Left renal cortex interstitium (tissue), 4 donors: ENCODE measurements at places on chromosomes 3 and 15. TPM values are rescaled to one million over a fixed set of nuclear protein-coding genes. Genes with fewer than 3 reads are reported as not detected.

DNA sequence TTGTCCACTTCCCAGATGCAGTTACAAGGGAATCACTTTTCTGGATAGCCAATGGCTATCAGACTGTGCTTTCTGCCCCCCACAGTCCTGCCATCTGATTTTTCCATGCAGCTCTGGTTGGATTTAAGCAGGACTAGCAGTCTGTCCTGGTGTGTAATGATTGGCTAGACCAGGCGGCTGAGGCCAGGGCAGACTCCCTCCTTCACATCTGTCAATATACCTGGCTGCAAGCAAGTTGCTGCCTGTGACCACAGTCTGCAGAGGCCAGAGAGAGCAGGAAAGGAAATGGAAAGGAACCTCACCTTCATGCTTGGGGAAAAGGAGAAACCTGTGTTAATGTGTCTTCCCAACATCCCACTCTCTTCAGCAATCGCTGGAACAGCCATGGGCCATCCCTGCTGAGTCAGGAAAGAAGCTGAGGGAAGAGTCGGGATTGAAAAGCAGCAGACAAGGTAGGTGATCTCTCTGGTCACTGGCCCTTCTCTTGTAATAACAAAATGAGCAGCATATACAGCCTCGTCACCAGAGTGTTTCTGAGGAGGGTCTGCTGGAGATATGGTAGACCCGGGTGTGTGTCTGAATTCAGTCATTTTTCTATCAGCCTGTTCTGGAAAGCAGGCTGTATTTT, 126.7 kb upstream of the PHLDB2 start:
- no peak for DNase-seq

DNA sequence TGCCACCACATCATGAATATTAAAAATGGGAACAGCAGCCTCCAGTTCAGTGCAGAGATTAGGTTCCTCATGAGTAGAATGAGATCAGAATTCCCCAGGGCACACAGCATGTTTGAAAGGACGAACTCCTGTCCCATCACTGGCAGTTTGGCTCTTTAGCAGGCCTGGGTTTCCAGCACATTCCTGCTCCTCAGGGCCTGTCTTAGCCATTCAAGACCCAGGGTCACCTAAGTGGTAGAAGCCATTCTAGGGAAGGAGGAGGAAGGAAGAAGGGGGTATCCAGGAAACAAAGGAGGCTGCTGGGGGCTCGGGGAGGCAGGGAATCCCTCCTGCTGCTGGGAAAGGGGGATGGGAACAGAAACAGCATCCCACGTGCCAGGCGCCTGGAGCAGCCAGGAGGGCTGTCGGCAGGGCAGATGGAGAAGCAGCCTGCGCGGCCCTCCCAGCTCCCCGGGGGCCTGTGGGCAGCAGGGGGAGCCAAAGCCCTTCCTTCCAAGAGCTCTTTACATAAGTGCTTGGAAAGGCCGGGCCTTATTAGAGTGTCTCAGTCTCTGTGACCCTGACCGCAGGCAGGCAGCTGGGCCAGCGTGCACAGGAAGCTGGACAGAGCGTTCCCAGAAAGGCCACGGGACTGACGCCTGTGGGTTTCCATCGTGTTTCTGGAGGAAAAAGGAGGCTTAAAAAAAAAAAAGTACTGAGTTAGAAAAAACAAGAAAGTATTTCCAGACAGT, 24.7 kb downstream of the LOXL1 start:
- DNase-seq: peak; percentile 88

TF gene
- polyA plus RNA-seq: 2.5 TPM

DNA sequence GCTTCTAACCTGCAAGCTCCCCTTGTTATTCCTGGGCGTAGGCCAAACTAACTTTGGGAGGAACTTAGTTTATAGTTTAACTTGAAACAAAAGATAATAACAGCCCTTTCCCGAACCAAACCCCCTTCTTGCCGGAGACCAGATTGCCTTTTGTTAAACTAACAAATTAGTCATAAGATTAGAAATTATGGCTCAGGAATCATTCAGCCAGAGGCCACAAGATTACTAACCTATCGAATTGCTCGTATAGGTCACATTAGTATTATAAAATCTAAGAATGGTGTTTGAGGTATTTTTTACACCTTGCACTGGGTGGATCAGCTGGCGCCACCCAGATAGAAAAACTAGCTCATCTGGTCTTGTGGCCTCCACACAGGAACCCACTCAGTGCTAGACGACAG, 65.3 kb upstream of the RAP2B start:
- DNase-seq: no peak

ETFA gene
- 152 TPM for polyA plus RNA-seq

CCDC191 gene
- 25.2 TPM for polyA plus RNA-seq

DNA sequence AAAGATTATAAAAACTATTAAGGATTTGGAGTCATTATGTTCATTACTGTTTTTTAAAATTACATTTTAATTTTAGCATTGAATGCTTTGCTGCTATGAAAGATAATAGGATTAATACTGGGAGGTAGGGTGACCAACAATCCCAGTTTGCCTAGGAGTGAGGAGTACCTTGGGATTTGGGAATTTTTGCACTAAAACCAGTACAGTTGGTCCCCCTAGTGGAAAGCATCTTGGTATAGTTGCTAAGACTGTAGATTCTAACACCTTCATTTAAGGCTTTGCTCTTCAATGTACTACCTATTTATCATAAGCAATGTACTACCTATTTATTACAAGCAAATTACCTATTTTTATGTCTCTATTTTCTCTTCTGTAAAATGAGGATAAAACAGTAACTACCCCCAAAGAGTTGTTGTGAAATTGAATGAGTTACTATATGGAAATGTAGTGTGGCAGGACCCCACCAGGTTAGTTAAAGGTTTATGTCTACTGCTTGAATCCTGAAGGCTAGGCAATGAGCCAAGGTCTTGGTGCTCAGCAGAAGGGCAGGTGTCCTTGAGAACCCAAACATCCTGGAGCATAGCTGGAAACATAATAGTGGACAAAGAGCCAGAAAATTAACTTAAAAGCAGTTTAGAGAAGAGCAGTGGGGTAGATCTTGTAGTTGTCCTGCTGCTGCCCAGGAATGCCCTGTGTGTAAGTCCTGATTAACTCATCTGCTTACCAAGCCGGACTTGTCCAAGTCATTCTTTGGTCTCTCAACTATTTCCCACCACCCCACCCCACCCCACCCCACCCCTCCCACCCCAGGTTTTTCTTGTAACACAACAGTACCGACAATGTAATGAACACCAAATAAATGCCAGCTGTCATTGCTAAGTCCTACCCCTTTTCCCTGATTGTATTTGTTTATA, 49.2 kb upstream of the NMD3 start:
- DNase-seq: no peak

STARD9 gene
- polyA plus RNA-seq: 6.7 TPM

GRCh38 chr3:129543156-129543790, at the start of gene H1-8:
Gene H1-8, plus strand, starts transcription at chr3:129543175. Its CDS starts 44 bp downstream, at chr3:129543219.
- DNase-seq: no peak

OPA1 gene
- 53.3 TPM for polyA plus RNA-seq

- no peak for DNase-seq
Measured at GRCh38 chr15:32120577-32121383, 90.5 kb downstream of the CHRNA7 start.

LRRC2 gene
- 2.1 TPM for polyA plus RNA-seq

DNA sequence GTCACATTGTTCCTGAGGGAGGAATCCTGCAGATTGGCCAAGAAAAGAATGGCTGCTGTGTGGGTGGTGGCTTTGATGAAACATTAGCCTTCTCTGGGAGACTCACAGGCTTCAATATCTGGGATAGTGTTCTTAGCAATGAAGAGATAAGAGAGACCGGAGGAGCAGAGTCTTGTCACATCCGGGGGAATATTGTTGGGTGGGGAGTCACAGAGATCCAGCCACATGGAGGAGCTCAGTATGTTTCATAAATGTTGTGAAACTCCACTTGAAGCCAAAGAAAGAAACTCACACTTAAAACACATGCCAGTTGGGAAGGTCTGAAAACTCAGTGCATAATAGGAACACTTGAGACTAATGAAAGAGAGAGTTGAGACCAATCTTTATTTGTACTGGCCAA, 6.1 kb downstream of the PTX3 start:
- no peak for DNase-seq

LMAN1L gene
- not detected for polyA plus RNA-seq

GRCh38 chr3:46905661-46906451, 28.3 kb downstream of the PTH1R start:
- no peak for DNase-seq

DNA sequence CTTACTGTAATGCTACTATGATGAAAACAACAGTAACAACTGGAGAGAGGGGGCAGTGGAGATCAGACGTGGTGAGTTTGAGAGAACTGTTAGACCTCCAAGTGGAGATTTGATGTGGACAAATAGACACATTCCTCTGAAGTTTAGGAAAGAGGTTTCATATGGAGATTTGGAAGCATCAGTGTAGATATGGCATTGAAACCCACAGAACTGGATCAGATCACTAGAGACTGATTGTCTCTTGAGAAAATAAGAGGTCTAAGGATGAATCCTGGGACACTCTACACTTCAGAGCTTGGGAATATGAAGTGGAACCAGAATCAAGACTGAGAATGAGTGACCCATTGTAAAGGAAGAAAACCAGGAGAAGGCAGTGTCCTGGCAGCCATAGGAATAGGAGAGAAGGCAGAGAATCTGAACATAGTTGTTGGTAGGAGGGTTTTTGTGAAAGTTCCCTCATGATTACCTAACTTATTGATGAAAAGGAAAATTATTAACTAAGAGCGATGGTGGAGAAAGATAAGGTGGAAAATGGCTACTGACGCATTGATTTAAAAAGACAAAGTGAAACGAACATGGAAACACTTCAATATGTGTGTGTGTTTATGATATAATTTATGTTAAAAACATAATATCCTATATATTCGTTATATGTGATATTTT, 29.7 kb upstream of the PYDC2 start:
- DNase-seq: no peak
